ENCODE measurements at places on chromosomes 1 and 21.

GRCh38 chr1:82646336-82646735 lies 845.6 kb downstream of the ADGRL2 start:
- no peak for DNase-seq

DNA sequence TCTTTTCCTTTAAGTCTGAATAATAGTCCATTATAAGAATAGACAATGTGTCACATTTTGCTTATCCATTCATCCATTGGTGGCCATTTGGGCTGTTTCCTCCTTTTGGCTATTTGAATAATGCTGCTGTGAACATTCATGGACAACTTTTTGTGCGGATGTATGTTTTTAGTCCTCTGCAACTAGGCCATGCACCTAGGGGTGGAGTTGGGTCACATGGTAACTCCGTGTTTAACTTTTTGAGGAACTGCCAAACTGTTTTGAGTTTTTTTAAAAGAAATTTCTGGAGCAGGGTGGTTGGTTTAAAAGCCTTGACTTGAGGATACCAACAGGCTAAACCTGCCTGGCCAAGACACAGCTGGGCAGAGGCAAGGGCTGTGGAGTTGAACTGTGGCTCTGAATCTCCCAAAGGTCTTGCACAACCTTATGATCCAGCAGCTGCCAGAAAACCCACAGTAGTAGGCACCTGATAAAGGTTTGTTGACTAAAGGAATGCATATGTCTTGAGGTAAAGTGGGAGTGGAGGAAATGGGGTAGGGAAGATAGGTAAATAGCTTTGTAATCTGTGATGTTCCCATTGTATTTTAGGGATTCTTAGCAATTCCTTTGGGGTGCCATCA lies 5.6 kb upstream of the RPTN start:
- no peak for DNase-seq

DNA sequence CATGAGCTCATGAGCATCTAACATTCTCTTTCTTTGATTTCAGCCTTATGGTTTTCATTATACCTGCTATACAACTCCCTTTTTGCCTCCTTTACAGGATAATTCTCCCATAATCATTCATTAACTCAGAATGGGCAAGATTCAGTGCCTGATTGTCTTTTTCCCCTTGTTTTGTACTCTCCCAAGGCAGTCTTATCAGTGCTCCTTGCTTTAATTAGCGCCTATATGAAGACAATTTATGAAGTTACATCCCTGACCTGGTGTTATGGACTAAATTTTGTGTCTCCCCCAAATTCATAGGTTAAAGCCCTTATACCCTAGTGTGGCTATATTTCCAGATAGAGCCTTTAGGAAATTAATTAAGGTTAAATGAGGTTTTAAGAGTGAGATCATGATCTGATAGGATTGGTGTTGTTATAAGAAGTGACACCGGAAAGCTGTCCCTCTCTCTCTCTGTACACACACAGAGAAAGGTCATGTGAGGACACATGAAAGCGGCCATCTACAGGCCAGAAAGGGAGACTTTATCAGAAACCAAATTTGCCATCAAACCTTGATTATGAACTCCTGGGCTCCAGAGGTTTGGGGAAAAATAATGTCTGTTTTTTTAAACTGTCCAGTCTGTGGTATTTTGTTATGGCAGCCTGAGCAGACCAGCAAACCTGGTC lies 185.8 kb upstream of the CHODL start:
- no peak for DNase-seq

- DNase-seq: no peak
Observed at GRCh38 chr1:193567937-193568336, 381.5 kb upstream of the B3GALT2 start.

- DNase-seq: no peak
Observed at GRCh38 chr1:1942753-1943656, 23.9 kb upstream of the TMEM52 start.

DNA sequence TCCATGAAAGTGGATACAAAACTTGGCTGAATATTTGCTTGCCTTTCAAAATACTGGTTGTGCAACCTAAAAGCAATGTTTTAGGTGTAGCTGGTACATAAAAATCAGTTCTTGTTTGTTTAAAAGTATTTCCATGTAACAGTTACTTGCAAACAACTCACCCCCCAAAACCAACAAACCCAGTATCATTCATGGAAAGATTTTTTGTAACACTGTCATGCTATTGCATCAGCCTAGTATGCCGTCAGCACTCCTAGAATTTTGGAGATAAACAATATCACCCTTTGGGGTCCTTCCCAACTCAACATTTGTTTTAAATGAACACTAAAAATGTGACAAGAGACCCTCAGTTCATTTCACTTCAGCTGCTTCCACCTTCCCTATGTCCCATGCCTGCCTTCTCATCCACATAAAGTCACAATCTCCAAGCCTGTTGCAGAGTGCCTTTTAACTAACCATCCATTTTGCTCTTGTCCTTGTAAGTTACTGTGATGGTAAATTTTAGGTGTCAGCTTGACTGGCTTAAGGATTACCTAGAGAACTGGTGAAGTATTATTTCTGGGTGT lies 425.3 kb downstream of the DUSP10 start:
- DNase-seq: peak; percentile 19

- DNase-seq: no peak
Observed at GRCh38 chr1:93262645-93263044, 82.1 kb downstream of the CCDC18 start.

DNA sequence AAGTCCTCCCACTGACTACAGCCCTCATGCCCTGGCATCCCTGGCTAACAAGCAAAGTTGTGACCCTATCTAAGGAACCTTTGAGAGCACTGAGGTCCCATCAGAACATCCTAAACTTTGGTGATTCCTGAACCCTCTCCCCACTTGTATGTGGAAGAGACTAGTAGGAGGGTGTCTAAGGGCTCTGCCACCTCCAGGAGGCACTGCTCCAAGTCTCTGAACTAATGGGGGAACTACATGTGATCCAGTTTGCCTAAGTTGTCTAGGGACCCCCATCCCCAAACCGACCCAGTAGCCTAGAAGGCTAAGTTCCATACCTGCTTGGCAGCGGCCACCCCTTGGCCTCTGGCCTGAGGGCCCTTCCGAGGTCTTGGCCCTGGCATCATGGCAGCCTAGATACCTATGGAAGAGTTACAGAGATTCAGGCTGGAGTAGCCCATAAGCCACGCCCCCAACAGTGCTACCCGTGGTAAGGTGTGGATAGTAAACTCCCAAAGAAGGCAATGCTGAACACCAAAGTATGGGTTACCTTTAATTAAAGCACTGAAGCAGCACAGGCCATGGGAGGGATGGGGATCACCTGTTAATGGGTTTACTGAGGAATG lies 1.7 kb downstream of the CC2D1B start:
- DNase-seq: no peak

- no peak for DNase-seq
Observed at GRCh38 chr1:184302346-184302745, 84.5 kb upstream of the C1orf21 start.

GRCh38 chr1:215824245-215824644 lies 257.1 kb downstream of the KCTD3 start:
- no peak for DNase-seq

DNA sequence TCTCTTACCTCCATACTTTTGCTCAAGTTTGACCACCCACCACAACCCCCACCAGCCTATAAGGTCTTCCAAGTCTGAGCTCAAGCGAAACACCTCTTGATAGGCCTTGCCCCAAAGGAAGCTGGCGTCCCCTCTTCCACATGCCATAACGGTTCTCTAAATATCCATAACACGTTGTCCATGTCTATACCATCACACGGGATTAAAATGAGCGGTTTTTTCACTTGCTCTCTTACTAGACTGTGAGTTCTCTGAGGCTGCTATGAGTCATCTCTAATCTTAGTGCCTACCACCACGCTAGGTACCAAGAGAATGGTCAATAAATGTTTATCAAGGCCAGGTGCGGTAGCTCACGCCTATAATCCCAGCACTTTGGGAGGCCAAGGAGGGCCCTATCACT lies 41.0 kb downstream of the WASF2 start:
- no peak for DNase-seq

DNA sequence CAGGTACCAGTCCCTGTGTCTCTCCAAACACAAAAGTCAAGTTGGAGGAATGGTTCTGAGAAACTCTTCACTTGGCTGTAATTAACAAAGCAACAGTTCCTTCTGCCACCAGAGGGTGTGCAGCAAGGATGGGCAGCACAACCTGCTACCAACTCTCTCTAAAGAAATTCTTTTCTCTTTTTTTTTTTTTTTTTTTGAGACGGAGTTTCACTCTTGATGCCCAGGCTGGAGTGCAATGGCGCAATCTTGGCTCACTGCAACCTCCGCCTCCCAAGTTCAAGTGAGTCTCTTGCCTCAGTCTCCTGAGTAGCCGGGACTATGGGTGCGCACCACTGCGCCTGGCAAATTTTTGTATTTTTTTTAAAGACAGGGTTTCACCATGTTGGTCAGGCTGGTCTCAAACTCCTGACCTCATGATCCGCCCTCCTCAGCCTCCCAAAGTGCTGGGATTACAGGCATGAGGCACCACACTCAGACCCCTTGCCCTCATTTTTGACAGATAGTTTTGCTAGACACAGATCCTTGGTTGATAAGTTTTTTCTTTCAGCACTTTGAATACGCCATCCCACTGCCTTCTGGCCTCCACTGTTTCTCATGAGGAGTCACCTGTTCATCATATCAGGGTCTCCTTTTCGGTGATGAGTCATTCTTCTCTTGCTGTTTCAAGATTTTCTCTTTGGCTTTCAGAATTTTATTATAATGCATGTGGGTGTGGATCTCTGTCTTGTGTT lies 12.1 kb upstream of the DEGS1 start:
- DNase-seq: no peak

DNA sequence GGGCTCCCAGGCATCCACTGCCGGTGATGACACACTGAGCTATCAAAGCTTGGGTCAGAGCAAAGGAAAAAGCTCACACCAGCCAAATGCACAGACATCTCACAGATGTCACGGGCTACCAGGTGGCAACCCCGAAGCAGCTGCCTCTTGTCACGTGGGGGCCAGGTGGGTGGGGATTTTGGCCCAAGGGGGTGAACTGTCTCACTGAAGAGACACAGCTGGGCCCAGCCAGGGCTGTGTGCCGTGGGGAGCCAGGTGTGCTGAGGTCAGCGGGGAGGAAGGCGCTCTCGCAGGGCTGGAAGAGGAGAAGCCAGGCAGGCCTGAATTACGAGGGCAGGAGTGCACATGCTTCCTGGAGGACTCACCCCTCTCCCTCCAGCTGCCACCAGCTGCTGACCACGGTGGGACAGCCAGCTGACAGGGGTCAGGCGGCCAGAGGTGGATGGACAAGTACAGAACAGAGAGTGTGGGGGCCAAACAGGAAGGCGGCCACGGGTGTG lies 32.4 kb downstream of the KCNN3 start:
- DNase-seq: no peak

GRCh38 chr21:39048064-39048463 lies 135.2 kb downstream of the PSMG1 start:
- DNase-seq: peak; percentile 59

- DNase-seq: no peak
Observed at GRCh38 chr1:156461781-156462647, 38.6 kb downstream of the MEF2D start.

DNA sequence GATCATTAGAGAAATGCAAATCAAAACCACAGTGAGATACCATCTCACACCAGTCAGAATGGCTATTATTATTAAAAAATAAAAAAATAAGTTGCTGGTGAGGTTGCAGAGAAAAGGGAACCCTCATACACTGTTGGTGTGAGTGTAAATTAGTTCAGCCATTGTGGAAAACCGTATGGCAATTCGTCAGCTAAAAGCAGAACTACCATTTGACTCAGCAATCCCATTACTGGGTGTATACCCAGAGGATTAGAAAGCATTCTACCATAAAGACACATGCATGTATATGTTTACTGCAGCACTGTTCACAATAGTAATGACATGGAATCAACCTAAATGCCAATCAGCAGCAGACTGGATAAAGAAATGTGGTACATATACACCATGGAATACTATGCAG lies 42.2 kb downstream of the GIPC2 start:
- no peak for DNase-seq

DNA sequence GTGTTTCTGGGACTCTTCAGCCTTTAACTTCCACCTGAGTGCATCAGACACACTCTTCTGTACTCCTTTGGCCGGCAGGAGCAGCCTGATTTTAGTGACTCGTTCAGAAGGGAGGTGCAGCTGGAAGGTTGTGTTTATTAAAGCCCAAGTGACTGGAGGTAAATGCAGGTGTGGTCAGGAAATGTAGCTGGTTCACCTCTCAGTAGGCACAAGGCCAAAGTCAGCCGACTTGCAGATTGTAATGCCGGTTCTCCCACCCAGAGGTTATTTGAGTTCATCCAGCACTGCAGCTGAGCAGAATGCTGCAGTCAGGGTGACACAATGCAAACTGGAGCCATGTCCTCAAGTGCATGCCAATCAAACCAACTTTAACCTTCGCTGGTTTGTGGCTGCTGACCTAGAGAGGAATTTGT lies 91.5 kb downstream of the SPATA46 start:
- peak; percentile 22 for DNase-seq

GRCh38 chr1:10643607-10644306 lies 152.7 kb downstream of the CASZ1 start:
- DNase-seq: no peak

DNA sequence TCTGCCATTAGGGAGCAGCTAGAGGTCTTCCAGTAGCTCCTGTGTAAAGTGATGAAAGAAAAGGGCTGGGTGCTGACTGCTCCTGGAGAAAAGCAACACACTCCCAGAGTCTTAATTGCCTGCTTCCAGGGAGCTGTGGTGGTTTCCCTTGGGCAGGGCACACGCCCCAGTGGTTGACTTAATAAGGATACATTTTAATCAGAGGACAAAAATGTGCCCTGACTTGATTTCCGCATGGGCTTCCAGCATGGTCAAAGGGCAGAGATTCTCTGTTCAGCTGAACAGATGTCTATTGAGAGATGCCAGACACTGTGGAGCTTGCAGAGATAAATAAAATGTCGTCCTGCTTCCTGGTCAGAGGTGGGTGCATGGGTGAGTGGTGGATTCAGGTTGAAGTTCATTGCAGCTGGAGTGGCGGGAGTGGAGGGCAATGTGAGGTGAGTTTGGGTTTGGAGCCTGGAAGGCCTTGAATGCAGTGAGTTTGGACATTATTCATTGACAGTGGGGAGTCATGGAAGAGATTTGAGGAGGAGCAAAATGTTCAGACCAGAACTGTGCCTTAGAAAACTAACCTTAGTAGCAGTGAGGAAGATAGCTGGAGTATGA lies 16.0 kb downstream of the QSOX1 start:
- DNase-seq: no peak

DNA sequence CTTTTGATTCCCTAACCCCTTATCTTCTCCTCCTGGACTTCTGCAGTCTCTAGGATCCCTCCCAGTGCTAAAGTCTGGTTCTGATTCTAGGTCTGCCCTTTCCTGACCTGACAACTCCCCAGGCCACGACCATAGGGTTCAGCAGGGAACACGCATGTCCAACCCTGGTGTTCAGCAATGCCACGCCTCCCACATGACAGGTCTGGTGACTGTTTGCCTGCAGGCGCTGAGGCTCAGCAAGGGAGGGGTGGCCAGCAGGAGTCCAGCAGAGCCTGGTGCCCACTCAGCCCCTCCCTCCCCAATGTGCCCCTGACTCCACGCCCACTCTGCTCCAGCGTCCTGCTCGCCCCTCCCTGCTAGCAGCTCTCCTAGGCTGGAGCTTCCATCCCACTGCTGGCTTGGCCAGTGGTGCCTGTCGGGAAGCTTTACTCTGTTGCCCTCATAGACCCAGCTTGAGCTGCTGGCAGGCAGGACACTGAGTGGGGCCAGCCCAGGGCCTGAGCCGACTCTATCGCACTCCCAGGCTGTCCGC lies 17.3 kb downstream of the SLC9A1 start:
- no peak for DNase-seq
